Amniotic stem cell (primary cell): ENCODE measurements at places on chromosomes 6 and 20.

- DNase-seq: no peak
Measured at GRCh38 chr6:67560068-67560467, 1075.0 kb upstream of the ADGRB3 start.

- no peak for DNase-seq
Measured at GRCh38 chr20:8361006-8361652, 229.1 kb downstream of the PLCB1 start.

DNA sequence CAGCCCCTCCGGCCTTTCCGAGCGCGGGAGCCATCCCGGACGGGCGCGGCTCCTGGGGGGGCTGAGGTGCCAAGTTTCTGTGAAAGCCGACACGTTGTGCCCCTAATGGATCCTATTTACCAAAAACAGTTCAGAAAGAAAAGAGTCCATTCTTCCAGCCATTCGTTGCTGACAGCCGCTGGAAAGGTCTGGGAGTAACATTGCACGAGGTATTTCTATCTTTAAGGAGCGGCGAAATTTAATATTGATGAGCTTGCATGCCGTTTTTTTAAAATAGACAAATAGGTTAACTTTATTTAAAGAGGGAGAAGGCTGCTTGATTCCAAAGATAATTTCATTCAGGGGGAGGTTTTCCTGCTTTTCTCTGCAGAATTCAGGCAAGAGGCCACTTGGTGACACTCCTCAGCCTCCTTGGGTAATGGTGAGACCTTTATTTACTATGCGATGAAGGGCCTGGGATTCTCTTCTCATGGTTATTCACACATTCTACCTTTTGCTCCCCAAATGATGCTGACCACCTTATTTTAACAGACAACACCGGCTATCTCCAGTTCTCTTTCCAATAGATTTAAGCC, 988 bp downstream of the TIAM2 start:
- no peak for DNase-seq

GRCh38 chr6:81158956-81159355, 593.5 kb downstream of the TENT5A start:
- DNase-seq: no peak

GRCh38 chr6:7631466-7631865, 41.5 kb downstream of the SNRNP48 start:
- DNase-seq: no peak

GRCh38 chr20:58440021-58440767, 51.2 kb downstream of the VAPB start:
- no peak for DNase-seq

GRCh38 chr6:1426416-1426815, 37.0 kb downstream of the FOXF2 start:
- no peak for DNase-seq

- no peak for DNase-seq
Measured at GRCh38 chr20:6157345-6157744, 34.5 kb upstream of the FERMT1 start.

- no peak for DNase-seq
Measured at GRCh38 chr20:18822832-18823231, 9.2 kb downstream of the SCP2D1 start.

DNA sequence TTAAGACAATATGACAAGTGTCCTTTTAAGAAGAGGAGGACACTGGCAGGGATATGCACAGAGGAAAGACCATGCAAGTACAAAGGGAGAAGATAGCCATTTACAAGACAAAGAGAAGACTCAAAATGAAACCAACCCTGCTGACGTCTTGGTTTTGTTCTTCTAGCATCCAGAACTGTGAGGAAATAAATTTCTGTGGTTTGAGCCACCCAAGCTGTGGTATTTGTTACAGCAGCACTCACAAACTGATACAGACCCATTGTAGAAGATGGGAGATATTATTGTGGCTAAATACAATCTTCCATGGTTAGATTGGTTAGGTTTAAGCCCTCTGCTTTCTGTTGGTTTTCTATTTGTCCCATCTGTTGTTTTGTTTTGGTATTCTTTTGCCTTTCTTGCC, 88.6 kb upstream of the SLC35F1 start:
- no peak for DNase-seq

DNA sequence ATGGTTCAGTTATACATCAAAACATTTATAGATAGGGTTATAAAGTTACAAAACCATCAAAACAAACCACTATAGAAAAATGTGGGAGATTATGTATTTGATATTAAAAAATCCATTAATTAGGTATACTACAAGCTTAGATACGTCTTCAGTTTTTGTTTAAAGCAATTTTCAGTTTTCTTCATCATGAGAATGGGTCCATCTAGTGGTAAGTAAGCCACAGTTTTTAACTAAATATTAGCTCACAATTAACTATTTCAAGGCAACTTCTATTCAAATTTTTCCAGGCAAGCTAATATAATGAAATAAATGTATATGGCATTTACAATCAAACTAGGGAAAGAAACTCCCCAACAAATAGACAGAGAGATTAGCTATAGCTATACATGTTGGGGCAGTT, 44.4 kb downstream of the RNGTT start:
- DNase-seq: no peak

DNA sequence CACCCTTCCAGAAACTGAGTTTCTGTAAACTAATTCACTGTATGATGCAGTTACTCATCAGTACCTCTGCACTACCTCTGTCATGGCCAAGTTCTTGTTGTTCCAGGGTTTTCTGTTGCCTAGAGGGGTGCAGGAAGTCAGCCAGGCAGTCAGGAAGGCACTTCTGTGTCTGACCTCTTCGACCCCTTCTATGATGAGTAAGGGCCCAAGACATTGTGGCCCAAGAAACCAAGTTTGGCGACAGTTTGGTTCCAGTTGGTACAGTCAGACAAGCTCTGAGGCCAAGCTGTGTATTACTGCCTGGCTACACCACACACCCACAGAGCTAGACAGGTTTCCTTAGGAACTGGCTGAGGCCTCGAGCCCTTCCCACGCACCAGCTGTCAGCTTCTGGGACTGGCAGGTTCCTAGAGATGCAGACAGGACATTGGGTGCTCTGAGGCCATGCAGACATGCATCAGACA, 41.2 kb downstream of the TRAF3IP2 start:
- no peak for DNase-seq

- DNase-seq: no peak
Measured at GRCh38 chr20:53163486-53163885, 191.3 kb downstream of the TSHZ2 start.

GRCh38 chr6:131059486-131059885, 3.6 kb downstream of the EPB41L2 start:
- no peak for DNase-seq

DNA sequence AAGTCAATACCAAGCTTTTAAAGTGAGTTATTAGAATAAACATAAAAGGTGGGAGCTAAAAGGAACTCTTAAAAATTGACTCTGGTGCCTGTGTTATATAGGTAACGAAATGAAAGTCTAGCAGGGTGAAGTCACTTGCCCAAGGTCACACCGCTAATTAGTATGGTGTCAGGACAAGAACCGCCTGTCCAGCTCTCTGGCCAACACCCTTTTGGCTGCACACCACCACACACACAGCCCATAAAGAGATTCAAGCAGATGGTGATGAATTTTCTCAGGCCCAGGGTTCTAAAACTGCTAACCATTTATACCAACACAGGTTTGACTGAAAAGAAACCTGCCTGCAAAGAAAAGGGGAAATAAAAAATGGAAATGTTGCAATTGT, 20.2 kb downstream of the GFOD1 start:
- DNase-seq: no peak

DNA sequence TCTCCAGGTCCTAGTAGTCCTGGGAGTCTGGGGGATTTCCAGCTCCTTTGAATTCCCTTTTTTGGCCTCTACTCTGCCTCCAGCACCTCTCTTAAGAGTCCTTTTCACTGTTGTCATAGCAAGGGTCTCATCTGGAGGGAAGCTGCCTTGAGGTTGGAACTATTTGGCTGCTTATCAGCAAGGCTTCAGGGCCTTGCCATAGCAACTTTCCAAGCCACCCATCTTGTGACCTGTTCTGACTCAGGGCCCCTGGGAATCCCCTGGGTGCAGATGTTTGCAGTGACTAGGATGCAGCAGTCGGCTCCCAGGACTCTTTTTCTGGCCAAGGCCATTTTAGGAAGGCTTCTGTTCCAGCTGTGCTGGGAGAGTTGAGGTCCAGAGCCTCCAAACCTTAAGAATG, 12.4 kb downstream of the PKIG start:
- DNase-seq: no peak

DNA sequence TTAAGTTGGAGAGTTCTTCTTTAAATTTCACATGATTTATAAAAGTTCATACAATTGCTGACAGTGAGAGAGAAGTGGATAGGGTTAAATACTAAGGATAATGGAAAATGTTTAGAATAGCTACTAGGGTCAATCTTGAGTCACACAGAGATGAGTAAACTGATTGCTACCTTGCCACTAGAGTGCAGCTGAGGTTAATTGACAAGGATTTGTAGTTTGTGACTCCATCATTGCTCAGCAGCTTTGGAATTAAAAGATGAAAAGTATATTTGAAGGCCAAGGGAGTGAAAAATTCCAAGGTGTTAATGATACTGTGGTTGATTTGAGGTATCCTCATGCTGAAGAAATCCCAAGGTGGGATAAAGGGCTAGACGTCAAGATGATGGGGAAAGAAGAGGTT, 524.0 kb downstream of the UTRN start:
- DNase-seq: no peak

GRCh38 chr6:101705866-101706265, 312.4 kb downstream of the GRIK2 start:
- no peak for DNase-seq

DNA sequence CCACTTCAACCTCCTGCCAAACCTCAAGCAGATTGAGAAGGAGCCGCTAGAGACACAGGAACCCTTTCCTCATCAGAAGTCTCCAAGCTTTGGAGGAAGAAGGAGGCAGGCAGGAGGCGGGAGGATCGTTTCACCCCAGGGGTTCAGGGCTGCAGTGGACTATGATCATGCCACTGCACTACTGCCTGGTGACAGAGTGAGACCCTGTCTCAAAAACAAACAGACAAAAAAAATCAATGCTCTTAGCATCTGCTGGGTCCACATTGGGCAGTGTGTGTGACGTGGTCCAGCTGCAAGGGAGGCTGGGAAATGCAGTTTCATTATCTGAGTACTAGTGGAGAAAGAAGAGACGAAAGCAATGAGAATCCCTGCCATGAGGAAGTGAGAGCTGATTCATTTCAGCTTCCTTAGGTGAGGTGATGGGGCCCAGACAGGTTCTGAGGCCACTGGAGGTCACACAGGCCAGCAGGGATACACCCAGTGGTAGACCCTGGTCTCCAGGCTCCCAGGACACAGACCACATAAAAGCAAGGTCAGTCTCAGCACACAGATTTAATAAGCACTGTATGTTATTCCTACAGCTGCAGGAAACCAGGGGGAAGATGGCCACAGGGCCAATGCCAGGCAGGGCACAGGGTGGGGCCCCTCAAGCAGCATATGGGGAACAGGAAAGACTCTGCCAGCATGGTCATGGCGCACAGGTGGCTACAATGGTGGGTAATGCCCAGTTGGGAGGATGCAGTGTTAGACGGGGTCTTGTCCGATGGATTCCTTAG, 4.3 kb downstream of the GFRA4 start:
- no peak for DNase-seq
